GM23338 (cell line): ENCODE measurements at places on chromosomes 5 and 9.

DNA sequence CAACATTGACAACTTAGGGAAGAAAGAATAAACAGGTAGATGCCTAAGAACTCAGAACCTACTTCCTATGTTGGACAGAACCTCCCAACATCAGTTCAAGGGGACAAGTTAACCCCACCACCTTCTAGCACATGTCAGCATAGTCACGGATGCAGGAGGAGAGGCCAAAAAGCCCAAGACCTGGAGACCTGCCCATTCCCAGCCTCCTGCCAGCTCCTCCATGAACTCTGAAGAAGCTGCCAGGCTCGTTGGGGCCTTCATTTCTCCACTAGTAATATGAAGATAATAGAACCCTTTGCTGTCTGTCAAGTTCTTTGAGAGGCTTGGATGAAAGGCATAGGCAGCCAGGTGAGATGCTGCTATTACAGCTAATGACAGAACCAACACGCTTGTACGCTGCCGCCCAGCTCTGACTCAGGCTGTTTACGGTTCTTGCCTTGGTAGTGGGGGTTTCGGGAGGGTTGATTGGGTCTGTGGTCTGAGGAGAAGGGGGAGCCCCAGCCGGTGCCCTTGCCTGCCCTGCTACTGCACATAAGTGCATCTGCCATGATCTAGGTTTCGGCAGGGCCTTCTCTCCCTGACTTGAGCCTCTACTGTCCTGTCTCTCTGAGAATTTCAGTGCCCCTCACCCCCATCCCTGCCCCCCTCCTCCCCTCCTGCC is 82.2 kb downstream of the NRG2 start:
- DNase-seq, result no peak

DNA sequence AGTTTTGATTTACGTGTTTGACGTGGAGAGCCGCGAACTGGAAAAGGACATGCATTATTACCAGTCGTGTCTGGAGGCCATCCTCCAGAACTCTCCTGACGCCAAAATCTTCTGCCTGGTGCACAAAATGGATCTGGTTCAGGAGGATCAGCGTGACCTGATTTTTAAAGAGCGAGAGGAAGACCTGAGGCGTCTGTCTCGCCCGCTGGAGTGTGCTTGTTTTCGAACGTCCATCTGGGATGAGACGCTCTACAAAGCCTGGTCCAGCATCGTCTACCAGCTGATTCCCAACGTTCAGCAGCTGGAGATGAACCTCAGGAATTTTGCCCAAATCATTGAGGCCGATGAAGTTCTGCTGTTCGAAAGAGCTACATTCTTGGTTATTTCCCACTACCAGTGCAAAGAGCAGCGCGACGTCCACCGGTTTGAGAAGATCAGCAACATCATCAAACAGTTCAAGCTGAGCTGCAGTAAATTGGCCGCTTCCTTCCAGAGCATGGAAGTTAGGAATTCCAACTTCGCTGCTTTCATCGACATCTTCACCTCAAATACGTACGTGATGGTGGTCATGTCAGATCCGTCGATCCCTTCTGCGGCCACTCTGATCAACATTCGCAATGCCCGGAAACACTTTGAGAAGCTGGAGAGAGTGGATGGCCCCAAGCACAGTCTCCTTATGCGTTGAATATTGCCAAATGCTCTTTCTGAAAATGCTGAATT is 850 bp downstream of the RRAGA start:
- DNase-seq, result peak; percentile 54

GRCh38 chr9:93301291-93301811 is 117.4 kb downstream of the WNK2 start:
- no peak for DNase-seq

- DNase-seq, result no peak
Observed at GRCh38 chr5:125261505-125262250, 515.2 kb upstream of the ZNF608 start.

- DNase-seq, result peak; percentile 32
Observed at GRCh38 chr5:139955053-139955605, 88.0 kb downstream of the NRG2 start.

DNA sequence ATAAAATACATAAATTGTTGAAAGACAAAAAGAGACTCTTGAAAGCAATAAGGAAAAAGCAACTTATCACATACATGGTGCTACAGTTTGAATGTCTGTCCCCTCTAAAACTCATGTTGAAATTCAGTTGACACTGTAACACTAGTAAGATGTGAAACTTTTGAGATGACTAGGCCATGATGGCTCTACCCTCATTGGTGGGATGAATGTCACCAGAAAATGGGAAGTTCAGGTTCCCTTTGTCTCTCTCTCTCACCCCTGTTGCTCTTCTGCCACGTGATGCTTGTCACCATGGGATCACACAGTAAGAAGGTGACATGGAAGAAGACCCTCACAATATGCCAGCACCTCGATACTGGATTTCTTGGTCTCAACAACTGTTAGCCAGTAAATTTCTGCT is 50.3 kb upstream of the SPTLC1 start:
- no peak for DNase-seq

DNA sequence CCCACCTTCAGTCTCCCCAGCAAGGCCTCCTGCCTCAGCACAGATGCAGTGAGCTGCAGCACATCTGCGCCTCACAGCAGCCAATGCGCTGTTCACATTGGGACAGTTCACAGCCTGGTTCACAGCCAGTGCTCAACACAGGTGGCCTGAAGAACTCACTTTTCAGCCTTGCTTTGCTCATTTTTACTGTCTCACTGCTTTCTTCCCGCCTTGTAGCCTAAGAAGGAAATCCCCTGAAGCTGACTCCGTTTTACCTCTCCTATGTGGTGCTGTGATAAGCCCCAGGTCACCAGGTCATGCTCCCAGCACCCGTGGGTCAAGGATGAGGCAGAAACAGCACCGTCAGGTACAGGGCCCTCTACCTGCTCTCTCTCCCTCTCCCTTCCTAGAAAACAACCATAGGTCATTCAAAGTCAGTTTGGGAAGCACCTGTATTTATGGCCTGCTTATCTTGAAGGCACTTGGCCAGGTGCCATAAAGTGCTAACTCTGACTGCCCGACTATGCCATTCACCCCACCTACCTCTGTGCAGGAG is 1.1 kb downstream of the GCNT4 start:
- peak; percentile 19 for DNase-seq

DNA sequence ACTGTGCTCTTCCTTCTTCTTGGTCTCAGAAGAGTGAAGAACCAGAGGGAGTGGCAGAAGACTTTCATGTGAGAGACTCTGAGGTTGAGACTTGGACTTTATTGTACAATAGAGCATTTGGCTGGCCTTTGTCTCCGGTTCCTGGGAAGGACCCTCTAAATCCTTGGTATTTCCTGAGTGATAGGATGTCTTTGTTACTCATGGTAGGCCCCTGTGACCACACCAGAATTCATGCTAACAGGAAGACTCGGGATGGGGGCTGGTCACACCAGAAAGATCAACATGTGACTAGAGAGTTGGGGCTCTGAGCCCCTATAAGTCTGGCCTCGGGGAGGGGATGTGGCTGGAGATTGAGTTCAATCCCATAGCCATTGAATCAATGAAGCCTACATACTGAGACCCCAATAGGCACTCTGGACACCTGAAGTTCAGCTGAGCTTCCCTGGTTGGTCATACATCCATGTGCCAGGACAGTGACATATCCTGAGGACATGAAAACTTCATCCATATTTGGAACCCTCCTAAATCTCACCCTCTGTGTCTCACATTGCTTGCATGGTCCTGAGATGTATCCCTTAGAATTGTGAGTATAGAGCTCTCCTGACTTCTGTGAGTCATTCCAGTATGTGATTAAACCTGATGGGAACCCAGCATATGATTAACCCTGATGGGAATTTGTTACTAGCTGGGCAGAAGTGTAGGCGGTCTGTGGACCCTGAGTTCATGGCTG is 201.7 kb downstream of the GADD45G start:
- no peak for DNase-seq

DNA sequence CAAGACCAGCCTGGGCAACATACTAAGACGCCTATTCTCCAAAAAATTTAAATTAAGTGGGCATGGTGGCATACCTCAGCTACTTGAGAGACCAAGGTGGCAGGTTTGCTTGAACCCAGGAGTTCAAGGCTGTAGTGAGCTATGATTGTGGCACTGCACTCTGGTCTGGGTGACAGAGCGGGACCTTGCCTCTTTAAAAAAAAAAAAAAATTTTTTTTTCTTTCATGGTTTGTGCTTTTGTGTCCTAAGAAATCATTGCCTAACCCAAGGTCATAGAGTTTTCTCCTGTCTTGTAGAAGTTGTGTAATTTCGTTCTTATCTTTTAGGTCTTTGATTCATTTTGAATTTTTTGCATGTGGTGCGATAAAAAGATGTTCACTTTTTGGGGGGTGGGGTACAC is 12.3 kb downstream of the GPBP1 start:
- no peak for DNase-seq

DNA sequence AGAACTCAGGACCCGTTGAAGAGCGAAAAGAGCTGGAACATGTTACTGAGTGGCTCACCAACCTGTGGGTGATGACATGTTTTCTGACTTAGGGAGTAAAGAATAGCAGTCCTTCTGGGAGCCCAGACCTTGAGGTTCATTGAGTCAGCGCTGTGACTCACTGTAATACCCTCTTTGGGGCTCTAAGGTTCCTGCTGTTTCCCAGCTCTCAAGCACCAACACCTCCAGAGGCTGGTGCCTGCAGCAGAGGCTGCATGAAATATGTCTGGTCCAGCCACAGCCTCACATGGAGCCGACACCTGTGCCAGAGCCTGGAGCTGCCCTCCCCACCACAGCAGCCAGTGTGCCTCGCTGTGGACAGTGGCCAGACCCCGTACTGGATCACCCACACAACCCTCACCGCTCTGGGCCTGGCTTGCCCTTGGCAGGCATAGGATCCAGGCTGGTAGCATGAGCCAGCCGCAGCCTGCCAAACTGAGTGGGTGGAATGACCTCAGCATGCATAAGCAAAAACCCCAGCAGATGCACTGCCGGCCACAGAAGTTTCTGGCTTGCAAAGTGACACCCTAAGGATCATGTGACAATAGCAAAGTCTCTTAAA is 143.5 kb upstream of the MRPS30 start:
- DNase-seq, result no peak

- peak; percentile 78 for DNase-seq
Observed at GRCh38 chr5:179870403-179870903, 11.8 kb upstream of the MRNIP start.

DNA sequence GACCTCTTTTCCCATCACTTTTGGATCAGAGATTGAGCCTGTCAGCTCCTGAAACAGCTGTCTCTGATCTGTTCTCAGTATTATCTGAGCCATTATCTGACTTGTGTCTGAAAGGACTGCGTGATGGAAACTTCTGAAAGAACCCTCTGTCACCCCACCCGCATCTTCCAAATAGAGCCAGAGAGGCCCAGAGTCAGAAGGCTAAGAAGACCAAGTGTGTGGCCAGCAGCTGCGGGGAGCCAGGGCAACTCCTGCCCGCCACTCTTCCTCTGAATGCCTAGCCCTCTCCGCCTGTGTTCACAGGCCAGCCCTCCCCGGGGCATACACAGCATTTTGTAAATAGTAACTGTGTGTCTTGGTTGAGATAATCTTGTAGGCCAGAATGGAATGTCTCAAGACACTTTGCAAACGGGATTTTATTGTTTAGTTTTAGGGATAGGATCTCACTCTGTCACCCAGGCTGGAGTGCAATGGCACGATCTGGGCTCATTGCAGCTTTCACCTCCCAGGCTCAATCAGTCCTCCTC is 92.7 kb downstream of the AOPEP start:
- DNase-seq, result no peak

DNA sequence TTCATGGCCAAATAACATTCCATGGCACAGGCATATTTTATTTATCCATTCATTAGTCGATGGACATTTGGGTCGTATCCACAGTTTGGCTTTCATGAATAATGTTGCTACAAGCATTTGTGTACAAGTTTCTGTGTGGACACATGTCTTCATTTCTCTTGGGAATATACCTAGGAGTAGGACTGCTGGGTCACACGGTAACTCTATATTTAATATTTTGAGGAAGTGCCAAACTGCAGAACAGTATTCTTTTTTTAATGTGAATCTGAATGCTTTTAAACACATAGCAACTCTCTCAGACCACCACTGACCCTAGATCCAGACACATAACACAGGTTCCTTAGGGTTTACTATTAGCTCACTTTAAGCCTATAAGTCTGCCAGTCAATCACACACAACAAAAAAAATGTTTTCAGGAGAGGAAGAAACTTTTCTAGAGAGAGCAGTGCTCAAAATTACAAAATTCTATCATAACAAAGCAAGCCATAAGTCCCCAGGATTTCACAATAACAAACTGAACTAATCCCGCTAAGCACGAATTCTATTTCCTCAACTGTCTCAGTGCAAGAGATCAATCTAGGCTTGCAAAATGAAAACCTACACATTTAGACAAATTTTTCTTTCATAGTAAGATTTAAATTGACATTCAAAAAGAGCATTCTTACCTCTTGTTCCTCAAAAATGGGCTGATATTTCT is 41.8 kb upstream of the GABBR2 start:
- DNase-seq, result no peak

- no peak for DNase-seq
Observed at GRCh38 chr5:35306716-35307365, 76.6 kb upstream of the PRLR start.

DNA sequence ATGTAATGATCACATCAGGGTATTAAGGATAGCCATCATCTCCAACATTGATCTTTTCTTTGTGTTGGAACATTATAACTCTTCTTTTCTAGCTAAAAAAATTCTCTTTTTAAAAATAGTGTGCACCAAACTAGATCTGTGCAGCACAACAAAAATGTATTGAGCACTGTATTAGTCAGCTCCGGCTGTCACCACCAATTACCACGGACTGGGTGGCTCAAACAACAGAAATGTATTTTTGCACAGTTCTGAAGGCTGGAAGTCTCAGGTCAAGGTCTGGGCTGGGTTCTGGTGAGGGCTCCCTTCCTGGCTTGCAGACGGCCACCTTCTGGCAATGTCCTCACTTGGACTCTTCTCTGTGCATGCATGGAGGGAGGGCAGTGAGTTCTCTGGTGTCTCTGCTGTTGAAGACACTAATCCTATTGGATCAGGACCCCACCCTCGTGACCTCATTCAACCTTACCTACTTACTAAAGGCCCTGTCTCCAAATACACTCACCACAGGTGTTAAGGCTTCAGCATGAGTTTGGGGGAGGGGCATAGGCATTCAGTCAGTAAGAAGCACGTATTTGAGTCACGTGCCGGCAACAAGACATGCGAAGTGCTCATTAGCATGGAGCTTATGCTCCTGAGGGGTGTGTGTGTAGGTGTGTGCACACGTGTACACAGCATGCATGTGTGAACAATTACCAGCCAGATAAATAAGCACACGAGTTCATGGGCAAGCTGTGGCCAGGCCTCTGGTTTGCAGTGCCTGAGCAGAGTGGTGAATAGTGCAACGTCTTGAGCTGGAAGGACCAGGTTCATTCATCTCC is 89.4 kb upstream of the SH3PXD2B start:
- DNase-seq, result no peak

DNA sequence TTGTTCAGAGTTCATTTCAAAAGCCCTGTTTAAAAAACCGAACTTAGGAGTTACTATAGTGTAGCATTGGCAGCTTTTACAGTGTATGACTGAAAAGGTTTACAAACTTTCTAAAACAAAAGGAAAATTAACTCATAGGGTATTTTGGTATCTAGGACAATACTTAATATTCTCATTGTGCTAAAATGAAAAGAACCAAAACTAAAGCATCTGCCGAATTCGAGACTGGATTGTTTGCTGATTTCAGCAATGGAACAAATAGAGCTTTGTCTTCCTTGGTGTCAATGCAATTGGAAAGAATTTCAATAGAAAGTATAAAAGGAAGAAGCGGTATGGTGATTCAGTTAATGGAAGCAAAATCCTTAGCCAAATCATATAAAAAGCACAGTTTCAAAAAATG is 254.1 kb downstream of the SLF1 start:
- no peak for DNase-seq

- DNase-seq, result no peak
Observed at GRCh38 chr5:61609840-61610677, 278.0 kb downstream of the ZSWIM6 start.
